Pancreas (tissue), 10 donors: ENCODE measurements at places on chromosomes 7 and 10. TPM values are rescaled to one million over a fixed set of nuclear protein-coding genes. Genes with fewer than 3 reads are reported as not detected.

Gene COPG2
- total RNA-seq, result 8.7 TPM

Gene ANKRD30A
- total RNA-seq, result not detected

Gene NUP205
- 14.0 TPM for total RNA-seq

Gene CLEC5A
- 0.31 TPM for total RNA-seq

Gene ATP5F1C
- total RNA-seq, result 195 TPM

Gene SOSTDC1
- 0.21 TPM for total RNA-seq
